T-cell (primary cell): ENCODE measurements at places on chromosomes 3 and 15. TPM values are rescaled to one million over a fixed set of nuclear protein-coding genes. Genes with fewer than 3 reads are reported as not detected.

DNA sequence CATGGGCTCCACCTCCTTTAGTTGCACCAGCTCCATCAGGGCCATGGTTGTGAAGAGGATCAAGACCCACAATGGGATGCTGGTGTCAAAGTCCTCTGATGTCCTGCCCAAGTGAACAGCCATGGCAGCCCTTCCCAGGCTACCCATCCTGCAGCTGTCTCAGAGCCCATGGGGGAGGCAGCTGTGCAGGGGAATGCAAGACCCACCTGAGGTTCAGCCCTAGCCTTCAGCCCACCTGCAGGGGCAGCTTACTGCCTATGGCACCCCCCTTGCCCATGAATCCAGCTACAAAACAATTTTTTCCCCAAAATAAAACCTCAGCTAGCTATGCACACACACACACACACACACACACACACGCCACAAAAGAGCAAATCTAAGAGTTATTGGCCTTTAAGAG lies 48.2 kb upstream of the POU1F1 start:
- no peaks in the 10 kb centered on the region for H3K4me1 ChIP-seq
- H3K27me3 ChIP-seq = no peaks in the 10 kb centered on the region
- no peak overlapping the region for H3K4me3 ChIP-seq
- H3K27ac ChIP-seq = no peak overlapping the region
- no peaks in the 10 kb centered on the region for H3K36me3 ChIP-seq
- no peak for DNase-seq

- H3K36me3 ChIP-seq = no peaks in the 10 kb centered on the region
- peaks cover 2% of the 10 kb centered on the region for H3K4me1 ChIP-seq
- H3K27me3 ChIP-seq = no peaks in the 10 kb centered on the region
- H3K27ac ChIP-seq = no peak overlapping the region
- H3K4me3 ChIP-seq = no peak overlapping the region
Observed at GRCh38 chr15:33200903-33201302, 6.4 kb upstream of the FMN1 start.

SCG3 gene
- total RNA-seq = 0.16 TPM

DNA sequence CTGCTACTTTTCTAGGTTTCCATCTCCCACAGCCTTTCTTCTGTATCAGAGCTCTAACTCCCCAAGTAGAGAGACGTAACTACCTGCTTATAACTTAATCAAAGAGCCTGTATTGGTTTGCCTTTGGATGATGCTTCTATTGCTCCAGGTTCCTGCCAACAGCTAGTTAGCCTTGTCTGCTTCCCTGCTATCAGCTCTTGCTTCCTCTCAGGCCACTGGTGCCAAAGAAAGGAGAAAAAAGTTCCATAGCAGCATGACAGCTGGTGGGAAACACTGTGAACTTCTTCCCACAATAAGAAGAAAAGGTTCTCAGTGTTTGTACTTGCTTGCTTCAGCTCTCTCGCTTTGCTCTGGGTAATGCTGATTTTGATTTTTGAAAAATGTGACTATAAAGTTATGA lies 206.6 kb downstream of the GBE1 start:
- no peak overlapping the region for H3K4me3 ChIP-seq

DNA sequence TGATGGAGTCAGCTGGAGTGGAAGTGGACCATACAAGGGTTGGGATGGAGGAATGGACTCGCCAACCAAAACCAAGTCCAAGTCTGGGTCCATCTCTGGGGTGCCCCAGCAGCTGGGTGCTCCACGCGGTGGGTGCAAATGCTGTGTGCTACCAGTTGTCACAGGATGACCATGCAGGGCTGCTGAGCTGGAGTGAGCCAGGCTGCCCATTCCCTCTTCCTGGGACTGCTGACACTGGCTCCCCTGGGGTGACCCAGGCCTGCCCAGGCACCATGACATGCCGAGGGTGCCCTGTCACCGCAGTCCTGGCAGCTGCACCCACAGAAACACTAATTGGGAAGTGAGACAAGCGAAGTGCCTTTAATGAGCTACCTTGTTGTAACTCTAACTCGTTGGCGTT lies 140.2 kb downstream of the TPRA1 start:
- no peak overlapping the region for H3K27ac ChIP-seq
- no peak for DNase-seq
- H3K27me3 ChIP-seq = no peaks in the 10 kb centered on the region
- H3K4me3 ChIP-seq = no peak overlapping the region
- no peaks in the 10 kb centered on the region for H3K36me3 ChIP-seq

DNA sequence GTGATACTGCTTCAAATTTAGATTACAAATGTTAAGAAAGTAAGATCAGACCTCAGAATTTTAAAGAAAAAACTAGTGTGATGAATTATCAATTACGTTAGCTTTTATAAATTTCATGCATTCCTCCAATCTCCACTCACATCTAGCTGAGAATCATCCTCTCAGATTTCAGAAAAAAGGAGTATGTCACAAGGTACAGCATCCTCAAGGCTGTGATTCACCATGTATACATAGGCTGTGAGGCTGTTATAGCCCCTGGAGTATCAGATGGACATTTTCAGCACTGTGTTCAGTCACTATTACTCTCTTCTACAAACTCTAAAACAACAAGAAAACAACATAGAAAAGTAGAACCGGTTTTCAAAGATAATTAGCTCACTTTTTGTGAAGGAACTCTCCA lies 214.4 kb downstream of the PCCB start:
- no peaks in the 10 kb centered on the region for H3K27me3 ChIP-seq
- H3K4me1 ChIP-seq = no peaks in the 10 kb centered on the region

PTH1R gene
- not detected for total RNA-seq

C2CD4B gene
- total RNA-seq = not detected

DNA sequence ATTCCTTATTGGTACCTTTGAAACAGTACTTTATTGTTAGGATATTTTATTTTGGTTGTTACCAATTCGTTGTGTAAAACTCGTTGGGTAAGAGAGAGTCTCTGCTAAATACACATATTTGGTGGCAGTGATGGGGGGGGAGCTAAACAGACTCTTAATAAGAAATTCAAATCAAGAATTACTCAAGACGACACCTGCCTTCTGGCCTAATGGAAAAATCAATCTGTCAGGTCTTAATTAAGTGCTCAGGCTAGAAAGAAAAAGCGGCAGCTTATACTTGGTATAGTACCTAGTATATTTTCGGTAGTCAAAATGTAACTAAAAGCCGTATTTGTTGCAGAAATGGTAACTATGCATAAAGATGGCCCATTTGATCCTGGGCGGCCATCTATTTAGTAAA lies 18.2 kb downstream of the FOXP1 start:
- no peaks in the 10 kb centered on the region for H3K27me3 ChIP-seq
- no peak for DNase-seq
- no peak overlapping the region for H3K27ac ChIP-seq
- H3K4me1 ChIP-seq = no peaks in the 10 kb centered on the region
- H3K4me3 ChIP-seq = no peak overlapping the region
- peaks cover 3% of the 10 kb centered on the region for H3K36me3 ChIP-seq

- no peak overlapping the region for H3K27ac ChIP-seq
- peaks cover 3% of the 10 kb centered on the region for H3K4me1 ChIP-seq
- no peaks in the 10 kb centered on the region for H3K36me3 ChIP-seq
Observed at GRCh38 chr15:90291679-90292356, 26.3 kb downstream of the NGRN start.

GRCh38 chr15:34650177-34650576 lies 66.7 kb upstream of the GOLGA8B start:
- H3K36me3 ChIP-seq = no peaks in the 10 kb centered on the region
- no peak overlapping the region for H3K27ac ChIP-seq

DNA sequence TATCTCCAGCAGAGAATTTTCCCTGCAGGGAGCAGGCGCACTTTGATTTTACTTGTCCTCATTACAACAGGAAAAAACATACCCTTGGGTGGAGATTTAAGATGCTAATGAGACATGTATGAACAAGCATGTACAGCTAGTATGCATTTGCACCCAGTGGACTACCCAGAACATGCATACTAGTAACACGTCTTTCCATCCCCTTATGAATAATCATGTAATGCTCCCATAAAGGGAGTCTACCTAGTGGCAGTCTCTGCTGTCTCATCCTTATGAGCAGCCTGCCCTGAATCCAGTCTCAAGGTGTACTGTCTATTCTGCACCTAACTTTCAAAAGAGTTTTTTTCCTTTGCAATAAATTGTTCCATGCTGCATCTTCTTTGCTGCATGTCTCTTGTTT lies 1222.0 kb downstream of the ROBO1 start:
- DNase-seq = no peak
- no peak overlapping the region for H3K4me3 ChIP-seq
- no peak overlapping the region for H3K27ac ChIP-seq
- H3K4me1 ChIP-seq = no peaks in the 10 kb centered on the region
- H3K27me3 ChIP-seq = no peaks in the 10 kb centered on the region

RETNLB gene
- total RNA-seq = not detected

GRCh38 chr3:79835701-79836100 lies 67.9 kb upstream of the ROBO1 start:
- no peak for DNase-seq
- no peak overlapping the region for H3K27ac ChIP-seq
- H3K4me3 ChIP-seq = no peak overlapping the region
- H3K4me1 ChIP-seq = no peaks in the 10 kb centered on the region
- H3K27me3 ChIP-seq = no peaks in the 10 kb centered on the region
- no peaks in the 10 kb centered on the region for H3K36me3 ChIP-seq

- H3K4me1 ChIP-seq = no peaks in the 10 kb centered on the region
- H3K4me3 ChIP-seq = no peak overlapping the region
- no peaks in the 10 kb centered on the region for H3K27me3 ChIP-seq
- no peaks in the 10 kb centered on the region for H3K36me3 ChIP-seq
- DNase-seq = no peak
Observed at GRCh38 chr15:57527382-57528091, 64.2 kb upstream of the MYZAP start.

- DNase-seq = peak; percentile 20
- no peaks in the 10 kb centered on the region for H3K36me3 ChIP-seq
- H3K27me3 ChIP-seq = no peaks in the 10 kb centered on the region
- H3K4me3 ChIP-seq = peak overlapping the region; percentile 56
- no peak overlapping the region for H3K27ac ChIP-seq
Observed at GRCh38 chr15:88401996-88402656, 65.1 kb downstream of the MRPL46 start.

CAPN3 gene
- 19.8 TPM for total RNA-seq

- no peaks in the 10 kb centered on the region for H3K27me3 ChIP-seq
- H3K27ac ChIP-seq = no peak overlapping the region
- H3K4me1 ChIP-seq = no peaks in the 10 kb centered on the region
- no peaks in the 10 kb centered on the region for H3K36me3 ChIP-seq
- H3K4me3 ChIP-seq = no peak overlapping the region
Observed at GRCh38 chr3:73586190-73586589, 38.6 kb downstream of the PDZRN3 start.

DNA sequence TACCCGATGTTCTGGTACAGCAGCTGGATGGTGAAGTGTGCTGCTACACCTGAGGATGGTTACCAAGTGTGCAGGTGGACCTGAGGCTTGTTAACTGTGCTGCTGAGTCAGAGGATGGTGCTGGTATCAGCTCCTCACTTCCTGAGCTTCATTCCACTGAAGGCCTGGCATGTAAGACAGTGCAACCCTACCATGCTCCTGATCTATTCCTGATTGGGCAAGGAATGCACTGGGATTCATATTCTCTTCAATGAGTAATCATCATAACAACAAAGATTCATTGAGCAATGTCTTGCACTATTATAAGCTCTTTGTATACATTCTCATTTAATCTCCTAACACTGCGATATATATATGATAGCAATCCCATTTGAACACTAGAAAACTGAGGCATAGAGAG lies 62.9 kb upstream of the THSD4 start:
- no peaks in the 10 kb centered on the region for H3K27me3 ChIP-seq
- no peak overlapping the region for H3K27ac ChIP-seq
- no peak overlapping the region for H3K4me3 ChIP-seq
- no peaks in the 10 kb centered on the region for H3K4me1 ChIP-seq
- H3K36me3 ChIP-seq = no peaks in the 10 kb centered on the region

- no peaks in the 10 kb centered on the region for H3K27me3 ChIP-seq
- H3K27ac ChIP-seq = no peak overlapping the region
- no peaks in the 10 kb centered on the region for H3K36me3 ChIP-seq
Observed at GRCh38 chr15:80155001-80155377, 2.2 kb downstream of the FAH start.

DNA sequence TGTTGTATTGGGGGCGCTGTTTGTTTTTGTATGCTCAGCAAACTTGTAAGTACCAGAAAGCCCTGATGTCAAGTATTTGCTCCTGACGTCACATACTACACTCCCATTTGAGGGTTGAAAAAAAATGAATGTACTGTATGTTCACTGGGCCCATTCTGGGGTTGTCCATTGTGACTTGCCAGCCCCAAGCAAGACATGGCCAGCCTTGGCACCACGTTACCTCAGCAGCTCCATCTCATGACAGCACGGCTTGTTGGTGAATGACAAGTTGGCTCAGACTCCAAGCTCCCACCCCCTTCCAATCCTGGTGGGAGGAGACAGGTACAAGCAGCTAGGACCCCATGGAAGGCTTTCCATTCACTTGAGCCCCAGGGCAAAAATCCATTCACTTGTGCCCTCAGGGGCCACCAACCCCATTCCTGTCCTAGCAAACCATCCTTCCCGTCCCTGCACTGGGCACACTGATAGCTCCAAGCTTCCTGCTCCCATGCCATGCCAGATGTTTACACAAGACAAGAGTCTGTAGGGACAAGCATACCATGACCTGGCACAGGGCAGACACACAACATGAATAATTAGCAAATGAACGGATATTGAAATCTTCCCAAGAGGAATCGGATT lies 1.6 kb downstream of the PHGR1 start:
- H3K27me3 ChIP-seq = no peaks in the 10 kb centered on the region
- DNase-seq = no peak
- no peak overlapping the region for H3K27ac ChIP-seq

SH2D7 gene
- total RNA-seq = not detected

DNA sequence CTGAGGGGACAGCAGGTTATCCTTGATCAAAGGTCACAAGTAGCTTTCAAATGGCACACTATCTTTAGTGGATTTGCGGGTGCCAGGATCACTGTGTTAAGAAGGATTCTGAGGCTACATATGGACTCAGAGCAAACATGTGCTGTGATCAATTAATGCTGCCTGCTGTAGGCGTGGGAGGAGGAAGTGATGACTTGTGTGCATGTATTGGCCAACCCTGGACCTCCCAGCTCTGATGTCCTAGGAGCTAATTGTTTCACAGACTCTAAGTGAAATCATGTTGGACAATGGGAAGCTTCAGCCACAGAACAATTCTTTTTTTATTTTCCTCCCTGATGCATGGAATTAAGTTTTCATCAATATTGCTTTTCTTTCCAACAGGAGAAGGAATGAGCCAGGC lies 24.4 kb downstream of the FAH start:
- no peak for DNase-seq
- H3K27ac ChIP-seq = no peak overlapping the region
- no peaks in the 10 kb centered on the region for H3K27me3 ChIP-seq
- H3K4me3 ChIP-seq = no peak overlapping the region
- H3K4me1 ChIP-seq = no peaks in the 10 kb centered on the region
- H3K36me3 ChIP-seq = peaks cover 5% of the 10 kb centered on the region

GRCh38 chr3:35120026-35120425 lies 519.3 kb upstream of the ARPP21 start:
- H3K4me1 ChIP-seq = no peaks in the 10 kb centered on the region
- no peak for DNase-seq
- no peaks in the 10 kb centered on the region for H3K27me3 ChIP-seq
- H3K27ac ChIP-seq = no peak overlapping the region
- H3K4me3 ChIP-seq = no peak overlapping the region

- H3K27me3 ChIP-seq = no peaks in the 10 kb centered on the region
- no peak overlapping the region for H3K4me3 ChIP-seq
- H3K36me3 ChIP-seq = no peaks in the 10 kb centered on the region
- no peaks in the 10 kb centered on the region for H3K4me1 ChIP-seq
Observed at GRCh38 chr3:35932995-35933394, 293.7 kb downstream of the ARPP21 start.

SLC12A1 gene
- total RNA-seq = not detected

- DNase-seq = no peak
- no peak overlapping the region for H3K27ac ChIP-seq
- peaks cover 5% of the 10 kb centered on the region for H3K36me3 ChIP-seq
- H3K27me3 ChIP-seq = no peaks in the 10 kb centered on the region
- no peak overlapping the region for H3K4me3 ChIP-seq
- H3K4me1 ChIP-seq = no peaks in the 10 kb centered on the region
Observed at GRCh38 chr3:138300647-138301046, 29.0 kb downstream of the NME9 start.

FBXO45 gene
- 8.2 TPM for total RNA-seq
